ENCODE measurements at places on chromosomes 1 and 21.

DNA sequence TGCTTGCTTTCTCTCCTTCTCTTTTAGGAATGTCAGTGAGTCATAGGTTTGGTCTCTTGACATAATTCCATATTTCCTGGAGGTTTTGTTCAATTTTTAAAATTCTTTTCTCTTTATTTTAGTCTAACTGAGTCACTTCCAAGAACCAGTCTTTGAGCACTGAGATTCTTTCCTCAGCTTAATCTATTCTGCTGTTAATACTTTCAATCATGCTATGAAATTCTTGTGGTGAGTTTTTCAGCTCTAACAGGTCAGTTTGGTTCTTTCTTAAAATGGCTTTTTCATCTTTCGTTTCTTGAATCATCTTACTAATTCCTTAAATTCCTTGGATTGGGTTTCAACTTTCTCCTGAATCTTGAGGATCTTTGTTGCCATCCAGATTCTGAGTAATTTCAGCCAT, 321.0 kb downstream of the PTBP2 start:
- DNase-seq: no peak

- DNase-seq: no peak
These were observed 355.6 kb downstream of the SIPA1L2 start for GRCh38 chr1:232274236-232274855.

DNA sequence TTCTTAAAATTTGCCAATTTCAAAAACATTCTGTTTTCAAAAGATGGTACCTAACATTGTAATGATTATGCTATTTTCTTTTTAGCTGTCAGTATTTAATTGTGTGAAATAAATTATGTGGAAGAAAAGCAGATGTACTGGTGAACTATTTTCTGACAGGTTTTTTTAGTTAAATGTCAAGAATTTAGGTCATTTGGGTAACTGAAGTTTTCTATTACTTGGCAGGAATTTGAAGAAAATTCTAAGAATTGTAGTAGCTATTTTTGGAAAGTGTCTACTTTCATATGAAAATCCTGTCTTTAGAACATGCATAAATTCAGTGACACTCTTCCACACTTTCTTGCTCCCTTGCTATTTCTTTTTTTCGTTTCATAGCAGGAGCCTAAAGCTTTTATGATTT, 28.5 kb upstream of the PTPRC start:
- no peak for DNase-seq

DNA sequence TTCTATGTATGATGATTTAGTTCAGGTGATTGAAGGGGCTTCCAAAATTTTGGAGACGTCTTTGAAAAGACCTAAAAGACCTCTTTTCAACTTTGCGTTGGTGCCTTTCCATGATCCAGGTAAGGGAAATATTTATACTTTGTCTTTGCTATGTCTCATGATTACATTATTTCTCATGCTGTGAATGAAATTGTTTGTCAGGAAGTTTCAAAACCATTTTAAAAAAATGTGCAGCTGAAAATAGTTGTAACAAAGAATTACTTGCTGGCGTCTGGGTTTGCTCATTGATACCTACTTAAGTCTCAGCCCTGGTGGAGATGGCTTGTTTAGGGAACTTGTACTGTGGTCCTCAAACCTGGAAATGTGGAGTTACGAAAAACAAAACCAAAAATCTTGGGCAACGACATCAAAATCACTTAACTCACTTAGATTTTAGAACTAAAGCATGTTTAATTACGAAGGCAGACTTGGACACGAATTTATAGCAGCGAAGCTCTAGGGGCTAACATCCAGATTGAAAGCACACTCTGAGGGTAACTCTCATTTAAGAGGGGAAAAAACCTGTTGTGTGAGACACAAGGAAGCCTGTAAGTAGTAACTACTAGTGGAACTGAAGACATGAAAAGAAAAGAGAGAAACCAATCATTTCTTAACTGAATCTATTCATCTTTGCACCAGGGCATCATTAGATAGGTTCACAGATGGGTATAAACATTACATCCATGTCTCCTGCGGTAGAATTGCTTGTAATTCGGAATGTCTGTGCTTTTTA, 924 bp downstream of the HMCN1 start:
- DNase-seq: no peak

- peak; percentile 97 for DNase-seq
These were observed at the start of the genes C21orf58 and PCNT for GRCh38 chr21:46323710-46324389. TSS of gene C21orf58 (minus strand) at chr21:46323870. CDS start at chr21:46322738, 1,132 bp downstream. TSS of gene PCNT (plus strand) at chr21:46324156. CDS start at chr21:46324229, 73 bp downstream.

DNA sequence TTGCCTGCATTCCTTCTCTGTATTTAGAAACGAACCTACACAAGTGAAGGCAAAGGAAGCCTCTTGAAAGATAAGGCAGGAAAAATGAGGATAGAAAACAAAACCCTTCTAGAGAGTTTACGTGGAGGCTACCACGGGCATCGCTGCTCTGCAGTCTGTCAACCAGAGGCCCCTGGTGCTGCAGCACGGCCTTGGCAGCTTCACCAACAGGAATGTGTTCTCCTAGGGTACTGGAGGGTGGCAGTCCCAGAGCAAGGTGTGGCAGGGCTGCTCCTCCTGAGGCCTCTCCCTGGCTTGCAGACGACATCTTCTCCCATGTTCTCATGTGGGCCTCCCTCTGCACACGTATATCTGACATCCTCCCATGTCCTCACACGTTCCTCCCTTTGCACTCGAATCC, 57.6 kb upstream of the SAMD11 start:
- DNase-seq: no peak
